Central memory CD8-positive, alpha-beta T cell (primary cell): ENCODE measurements at places on chromosomes 4 and X.

GRCh38 chr4:1661695-1662094, 22.4 kb downstream of the FAM53A start:
- no peak for DNase-seq

DNA sequence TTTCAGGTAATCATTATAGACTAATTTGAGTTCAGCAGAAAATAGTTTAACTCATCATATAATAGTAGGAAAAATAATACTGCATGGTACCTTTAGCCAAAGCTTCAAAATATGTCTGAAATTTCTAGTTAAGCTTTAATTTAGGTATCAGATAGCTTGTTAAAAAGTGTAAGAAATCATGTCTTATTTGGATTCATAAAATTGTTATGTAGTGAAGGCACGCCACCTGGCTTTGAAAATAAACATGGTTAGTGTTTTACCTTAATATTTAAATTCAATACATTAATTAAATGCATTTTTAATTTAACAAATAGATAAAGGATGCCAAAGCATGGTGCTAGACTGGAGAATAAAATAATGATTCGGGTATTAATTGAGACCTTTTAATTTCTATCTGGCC, 211.4 kb downstream of the FSTL5 start:
- no peak for DNase-seq

GRCh38 chr4:152187693-152188092, 348.2 kb downstream of the FBXW7 start:
- no peak for DNase-seq

GRCh38 chr4:77047037-77047436, 28.8 kb downstream of the CCNI start:
- no peak for DNase-seq

GRCh38 chrX:103954259-103954658, 8.2 kb upstream of the TMSB15B start:
- no peak for DNase-seq
